ENCODE measurements at places on chromosomes 4 and X. TPM values are rescaled to one million over a fixed set of nuclear protein-coding genes. Genes with fewer than 3 reads are reported as not detected.
A peak's percentile ranks its signal among the peaks of the same experiment; 100 is the strongest.

DNA sequence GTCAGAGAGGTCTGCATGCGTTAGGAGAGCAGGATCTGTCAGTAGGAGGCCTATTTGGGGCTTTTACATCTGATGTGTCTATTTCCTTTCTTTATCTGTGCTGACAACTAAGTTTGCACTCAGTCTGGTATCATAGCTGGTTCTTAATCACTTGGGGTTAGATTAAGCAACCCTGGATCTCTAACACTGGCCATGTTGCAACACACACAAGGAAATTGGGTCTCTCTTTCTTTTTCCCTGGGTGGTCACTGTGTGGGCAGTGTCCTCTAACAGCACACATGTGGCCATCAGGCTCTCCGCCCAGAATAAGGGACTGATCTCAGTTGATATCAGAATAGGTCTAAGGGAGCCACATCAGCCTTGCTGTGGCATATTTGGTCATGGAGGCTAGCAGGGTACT is 38.9 kb downstream of the IGFBP7 start:
- no peak for DNase-seq

- no peak for DNase-seq
Measured at GRCh38 chrX:124217304-124218251, 114.9 kb upstream of the TEX13D start.

DNA sequence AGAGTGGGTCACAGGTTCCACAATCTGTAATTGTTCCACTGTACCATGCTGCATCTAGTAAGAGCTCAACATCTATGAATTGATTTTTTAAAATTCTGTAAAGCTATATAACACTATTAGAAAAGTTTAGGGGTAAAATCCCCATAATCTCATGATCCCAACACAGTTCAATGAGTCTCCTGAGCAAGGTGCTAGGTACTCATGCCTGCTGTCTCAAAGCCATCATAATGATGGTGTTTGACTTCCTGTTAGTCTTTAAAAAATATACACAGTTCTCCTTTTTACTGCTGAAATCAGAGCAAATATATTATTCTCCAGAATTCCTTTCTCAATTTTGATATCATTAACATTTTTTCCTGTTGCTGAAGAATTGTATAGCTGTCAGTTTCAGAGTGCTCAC is 55.9 kb downstream of the SH3BGRL start:
- DNase-seq: no peak

- no peak for DNase-seq
Measured at GRCh38 chr4:138037696-138038095, 204.5 kb downstream of the SLC7A11 start.

- no peak for DNase-seq
Measured at GRCh38 chr4:109562457-109563239, 2.6 kb downstream of the MCUB start.

The FRAS1 gene
- 13.1 TPM for total RNA-seq

DNA sequence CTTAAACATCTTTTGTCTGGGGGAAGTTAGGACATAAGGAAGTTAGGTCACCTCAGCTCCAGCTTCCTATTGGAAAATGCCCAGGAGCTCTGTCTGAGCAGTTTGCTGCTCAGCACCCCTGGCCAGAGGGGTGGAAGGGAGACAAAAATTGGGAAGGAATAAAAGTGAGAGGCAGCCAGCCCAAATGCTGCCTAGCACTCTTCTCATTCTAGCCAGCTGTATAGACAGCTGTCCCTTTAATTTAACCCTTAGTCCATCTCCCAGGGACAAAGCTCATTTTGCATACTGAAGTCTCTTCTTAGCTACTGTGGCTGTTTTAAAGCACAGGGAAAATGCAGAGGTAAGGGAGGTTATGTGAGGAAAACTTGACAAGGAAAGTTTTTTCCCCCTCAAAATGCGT is 89.5 kb upstream of the CITED1 start:
- no peak for DNase-seq

DNA sequence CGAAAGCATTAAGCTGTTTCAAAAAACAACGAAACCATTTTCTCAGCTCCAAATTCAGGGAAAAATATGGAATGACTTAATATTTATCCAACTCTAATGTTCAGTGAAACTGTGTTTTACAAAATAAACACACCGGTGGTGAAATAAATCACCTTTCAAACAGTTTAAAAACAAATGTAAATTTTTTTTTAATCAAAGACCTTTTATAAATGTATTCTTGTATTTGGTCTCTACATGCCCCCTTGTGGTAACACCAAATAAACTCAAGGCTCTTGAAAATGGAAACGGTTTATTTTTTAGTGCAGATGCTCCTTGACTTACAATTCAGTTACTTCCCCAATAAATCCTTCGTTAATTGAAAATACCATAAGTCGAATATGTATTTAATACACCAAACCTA is 45.8 kb upstream of the ITM2A start:
- DNase-seq: no peak

GRCh38 chr4:132001542-132001941 is 1147.6 kb upstream of the PCDH10 start:
- DNase-seq: no peak

DNA sequence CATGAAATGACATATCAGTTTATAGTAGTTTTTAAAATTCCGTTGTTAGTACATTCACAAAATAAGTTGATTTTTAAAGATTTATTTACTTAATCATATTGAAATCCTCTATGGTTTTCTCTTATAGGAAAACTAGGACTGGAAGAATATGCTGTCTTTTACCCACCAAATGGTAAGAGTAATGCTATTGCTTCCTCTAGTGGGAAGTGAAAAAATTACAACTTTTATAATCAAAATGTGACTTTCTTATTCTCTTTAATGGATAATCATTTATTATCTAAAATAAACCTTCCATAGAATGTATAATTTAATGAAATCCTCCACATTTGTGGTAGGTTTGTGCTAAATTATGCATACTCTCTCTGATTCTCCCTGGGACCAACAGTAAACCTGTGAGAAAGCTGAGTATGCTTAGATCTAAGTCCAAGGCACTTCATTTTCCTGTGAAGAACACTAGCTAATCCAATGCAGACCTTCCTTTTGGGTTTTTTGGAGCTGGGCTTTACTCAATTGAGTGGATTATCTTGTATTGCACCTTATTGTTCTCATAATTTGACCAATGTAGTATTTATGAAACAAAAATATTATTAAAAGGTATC is 136.2 kb downstream of the TBC1D19 start:
- DNase-seq: no peak

The CRMP1 gene
- total RNA-seq: not detected

DNA sequence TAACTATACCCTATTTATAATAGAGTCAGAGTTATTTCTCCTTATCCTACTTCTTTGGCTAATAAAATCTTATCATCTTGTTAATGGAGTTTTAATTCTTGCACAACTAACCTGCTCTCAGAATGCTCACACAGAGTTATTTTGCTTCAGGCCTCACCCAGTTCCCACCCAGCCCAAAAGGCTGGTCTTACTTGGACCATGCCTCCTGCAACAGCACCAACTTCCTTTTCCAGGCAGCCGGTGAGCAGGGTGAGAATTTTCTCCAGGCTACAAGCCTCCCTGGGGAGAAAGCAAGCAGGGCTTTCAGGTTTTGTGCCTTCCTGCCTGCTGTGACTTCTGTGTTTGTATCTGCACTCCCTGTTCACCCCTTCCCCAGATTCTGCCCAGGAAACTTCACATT is 29.1 kb upstream of the BANK1 start:
- no peak for DNase-seq

GRCh38 chrX:154317391-154317995 is 21.9 kb downstream of the TKTL1 start:
- no peak for DNase-seq

GRCh38 chrX:153878969-153879653 is 6.9 kb downstream of the L1CAM start:
- DNase-seq: no peak

GRCh38 chr4:148016063-148016637 is 284.3 kb downstream of the ARHGAP10 start:
- no peak for DNase-seq

The ETDA gene
- not detected for total RNA-seq

The ETNPPL gene
- not detected for total RNA-seq

The FGFR3 gene
- 8.2 TPM for total RNA-seq

The CPE gene
- 1.4 TPM for total RNA-seq

- DNase-seq: no peak
Measured at GRCh38 chr4:125198916-125199315, 115.8 kb upstream of the FAT4 start.

DNA sequence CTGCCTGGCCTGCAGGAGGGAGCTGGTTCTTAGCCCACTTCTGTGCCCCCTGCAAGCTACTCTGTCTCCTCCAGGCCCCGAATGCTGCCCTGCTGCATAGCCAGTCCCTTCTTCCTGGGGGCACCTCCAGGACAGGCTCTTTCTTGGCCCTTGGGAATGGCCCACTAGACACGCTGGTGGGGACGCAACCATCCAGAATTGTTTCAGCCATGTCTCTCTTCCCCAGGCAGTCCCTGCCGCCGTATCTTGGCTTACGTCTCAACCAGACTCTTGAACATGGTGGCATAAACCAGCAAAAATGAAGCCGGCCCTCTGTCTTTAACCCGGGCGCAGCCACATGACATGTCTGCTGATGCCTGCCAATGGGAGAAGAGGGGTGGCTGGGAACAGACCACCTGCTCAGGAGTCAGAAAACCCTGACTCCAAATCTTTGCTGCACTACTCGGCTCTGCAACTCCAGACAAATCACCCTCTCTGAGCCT is 9.0 kb downstream of the LRPAP1 start:
- no peak for DNase-seq

GRCh38 chr4:7763788-7764187 is 175.9 kb downstream of the AFAP1 start:
- no peak for DNase-seq

GRCh38 chr4:156829201-156829873 is 142.3 kb downstream of the PDGFC start:
- no peak for DNase-seq

DNA sequence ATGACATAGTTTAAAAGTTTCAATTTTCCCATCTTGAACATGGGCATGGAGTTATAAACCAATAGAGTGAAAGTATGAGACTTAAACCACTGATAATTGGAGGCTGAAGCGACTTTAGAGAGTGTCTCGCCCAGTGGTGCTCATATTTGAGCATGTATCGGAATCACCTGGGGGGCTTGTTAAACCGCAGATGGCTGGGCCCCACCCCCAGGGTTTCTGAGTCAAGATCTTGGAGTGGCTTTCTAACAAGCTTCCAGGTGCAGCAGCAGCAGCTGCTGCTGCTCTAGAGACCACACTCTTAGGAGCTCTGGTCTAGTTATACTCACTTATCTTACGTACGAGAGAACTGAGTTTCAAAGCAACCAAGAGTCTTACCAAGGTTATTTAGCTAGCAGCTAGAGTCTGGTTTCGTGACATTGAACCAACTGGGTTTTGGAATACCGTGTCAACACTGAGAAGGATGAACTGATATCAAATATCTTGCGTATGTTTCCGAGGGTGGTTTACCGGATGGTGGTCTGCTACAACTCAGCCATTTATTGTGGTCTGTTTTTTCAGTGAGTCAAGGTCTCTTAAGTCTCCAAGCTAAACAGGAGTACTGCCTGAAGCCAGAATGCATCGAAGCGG is 5.9 kb downstream of the PHEX start:
- no peak for DNase-seq

The ARHGAP10 gene
- total RNA-seq: 27.5 TPM

The SCD5 gene
- 41.1 TPM for total RNA-seq

The ARMCX2 gene
- 5.2 TPM for total RNA-seq

DNA sequence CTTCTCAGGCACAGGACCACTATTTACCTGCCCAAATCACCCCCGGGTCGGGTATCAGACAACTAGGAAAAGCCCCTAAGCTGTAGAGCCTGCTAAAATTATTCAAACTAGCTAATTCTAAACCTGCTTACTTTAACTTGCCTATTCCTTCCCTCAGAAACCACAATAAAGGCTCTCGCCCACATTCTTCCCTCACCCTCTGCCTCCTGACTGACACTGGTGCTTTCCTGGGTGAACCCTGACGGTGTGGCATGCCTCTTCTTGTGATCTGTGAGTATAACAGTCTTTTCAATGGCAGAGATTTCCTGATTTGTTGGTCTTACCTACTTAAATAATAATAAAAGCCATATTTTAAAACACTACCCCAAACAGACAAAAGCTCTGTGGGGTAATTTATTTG is 242.1 kb upstream of the ZCCHC13 start:
- DNase-seq: peak; percentile 3

The F9 gene
- not detected for total RNA-seq

GRCh38 chr4:138953961-138954371 is 61.6 kb upstream of the NOCT start:
- peak; percentile 62 for DNase-seq

- no peak for DNase-seq
Measured at GRCh38 chr4:7903791-7904516, 35.7 kb downstream of the AFAP1 start.

- DNase-seq: no peak
Measured at GRCh38 chr4:13710246-13710885, 82.8 kb upstream of the BOD1L1 start.

- peak; percentile 68 for DNase-seq
Measured at GRCh38 chrX:17377091-17377717, 2.2 kb downstream of the NHS start.

- no peak for DNase-seq
Measured at GRCh38 chr4:4474476-4474875, 67.4 kb downstream of the STX18 start.

DNA sequence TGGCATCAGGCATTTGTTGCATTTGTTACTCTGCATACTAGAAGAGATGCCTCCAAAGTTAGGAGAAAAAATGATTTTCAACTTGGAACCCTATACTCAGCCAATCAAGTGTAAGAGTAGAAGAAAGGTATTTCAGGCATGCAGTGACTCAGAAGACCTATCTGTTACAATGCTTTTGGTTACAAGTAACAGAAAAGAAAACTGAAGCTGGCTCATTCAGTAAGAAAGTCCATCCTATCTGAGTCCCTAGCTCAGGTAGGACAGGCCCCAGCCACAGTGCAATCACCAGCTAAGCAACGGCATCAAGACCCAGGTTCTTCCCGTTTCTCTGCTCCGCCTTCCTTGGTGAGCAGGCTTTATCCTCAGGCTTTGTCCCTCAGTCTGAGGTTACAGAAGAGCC is 23.3 kb downstream of the MECP2 start:
- peak; percentile 63 for DNase-seq

DNA sequence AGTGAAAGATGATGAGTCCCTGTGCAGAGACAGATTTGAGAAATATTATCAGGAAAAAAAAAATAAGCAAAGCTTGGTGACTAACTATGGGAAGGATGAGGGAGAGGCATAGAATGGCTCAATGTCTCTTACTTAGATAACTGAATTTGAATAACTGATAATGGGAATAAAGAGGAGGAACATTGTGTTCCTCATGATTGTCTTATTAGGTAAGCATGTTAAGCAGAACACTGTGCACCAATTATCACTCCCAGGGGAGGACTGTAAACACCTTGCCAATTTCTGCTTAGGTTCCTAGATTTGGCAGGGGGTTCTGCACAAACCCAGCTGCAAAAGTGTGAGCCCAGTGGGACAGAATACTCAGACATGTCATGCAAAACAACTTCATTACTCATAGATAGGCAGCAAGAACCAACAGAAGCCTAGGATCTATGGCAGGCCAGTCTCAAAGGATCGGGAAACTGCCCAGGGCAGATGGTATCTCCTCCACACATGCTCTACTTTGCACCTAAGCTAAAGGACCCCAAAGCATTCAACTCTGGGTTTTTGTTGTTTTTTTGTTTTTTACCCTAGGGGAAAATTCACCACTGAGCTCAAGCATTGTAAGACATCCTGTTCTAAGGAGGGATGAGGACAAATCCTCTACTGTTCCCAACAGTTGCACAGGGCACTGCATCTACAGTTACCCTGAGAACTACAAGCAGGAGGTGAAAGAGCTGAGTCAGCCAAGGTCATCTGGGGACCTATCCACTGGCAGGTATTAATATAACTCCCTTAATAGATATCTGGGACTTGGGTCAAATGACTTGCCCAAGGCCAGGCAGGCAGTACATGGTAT is 907.0 kb downstream of the RAPGEF2 start:
- no peak for DNase-seq

The TMPRSS11A gene
- not detected for total RNA-seq

- no peak for DNase-seq
Measured at GRCh38 chrX:150323020-150323419, 40.1 kb upstream of the MAMLD1 start.

The F8A3 gene
- 28.3 TPM for total RNA-seq
